ENCODE measurements at places on chromosomes 2 and 18.

DNA sequence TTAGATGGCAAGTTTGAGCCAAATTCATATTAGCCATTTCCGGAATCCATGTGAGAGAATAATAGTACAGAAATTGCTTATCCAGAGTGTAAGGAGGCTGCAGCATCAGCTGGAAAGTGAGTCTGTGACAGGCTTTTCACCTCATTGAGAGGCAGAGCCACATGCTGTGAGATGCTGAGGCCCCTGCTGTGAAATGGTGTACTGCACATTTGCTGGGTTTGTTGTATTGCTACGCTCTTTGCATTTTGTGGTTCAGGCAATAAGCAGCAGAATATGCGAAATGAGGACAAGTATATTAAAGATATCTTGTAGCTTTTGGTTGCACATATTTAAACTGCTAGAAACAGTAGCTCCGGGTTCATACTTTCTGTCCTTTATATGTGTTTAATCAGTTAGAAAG is 37.0 kb downstream of the NABP1 start:
- no peak for DNase-seq

GRCh38 chr2:199955007-199955338 is 318 bp downstream of the TYW5 start:
- no peak for DNase-seq

GRCh38 chr2:45833968-45834344 is 182.5 kb downstream of the PRKCE start:
- no peak for DNase-seq

DNA sequence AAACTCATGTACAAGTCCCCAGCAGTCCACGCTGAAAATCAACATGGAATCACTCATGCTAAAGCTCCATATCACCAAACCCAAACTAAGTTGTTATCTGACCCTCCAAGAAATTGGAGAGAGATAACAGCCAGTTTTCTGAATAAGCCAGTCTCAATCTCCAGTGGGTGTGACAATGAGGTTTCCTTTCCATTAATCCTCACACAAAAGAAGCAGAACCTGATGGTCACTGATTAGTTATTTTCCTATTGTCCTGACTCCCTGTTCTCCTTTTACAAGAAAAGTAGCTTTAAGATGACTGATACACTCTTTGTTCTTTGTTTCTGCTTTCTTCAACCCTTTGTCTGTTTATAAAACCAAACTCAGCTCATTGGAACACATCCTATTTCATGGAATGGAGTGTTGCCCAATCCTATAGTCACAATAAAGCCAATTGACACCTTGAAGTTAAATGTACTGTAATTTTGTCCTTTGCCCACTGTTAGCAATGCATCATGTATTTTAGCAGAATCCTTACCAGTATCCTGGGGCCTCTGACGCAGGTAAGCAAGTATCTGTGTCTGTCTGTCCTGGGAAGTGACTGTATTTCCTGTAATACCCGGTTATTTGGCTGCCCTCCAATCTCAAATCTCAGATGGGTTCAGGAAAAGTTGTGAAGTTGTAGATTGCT is 30.6 kb upstream of the SH3RF3 start:
- DNase-seq = no peak

DNA sequence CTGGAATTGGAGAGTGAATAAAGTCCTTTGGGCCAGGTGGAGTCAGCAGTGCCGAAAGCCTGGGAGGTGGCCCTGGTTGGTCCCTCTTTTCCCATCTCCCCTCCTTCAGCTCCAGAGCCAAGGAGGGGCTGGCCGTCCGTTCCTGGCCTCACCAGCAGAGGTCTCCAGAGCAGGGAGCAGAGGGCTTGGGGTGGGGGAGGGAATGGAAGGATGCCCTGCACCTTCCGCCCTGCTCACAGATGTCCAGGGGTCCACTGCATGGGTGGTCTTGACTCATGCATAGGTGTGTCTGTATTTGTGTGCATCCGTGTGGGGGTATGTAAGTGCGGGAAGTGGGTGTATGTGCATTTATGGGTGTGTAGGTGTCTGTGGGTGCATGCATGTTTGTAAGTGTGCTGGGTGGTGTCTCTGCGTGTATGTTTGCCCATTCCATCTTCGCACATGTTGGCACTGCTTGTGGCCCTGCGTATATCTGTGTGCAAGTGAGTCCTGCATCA is 201.8 kb downstream of the ZFP36L2 start:
- no peak for DNase-seq

- DNase-seq = no peak
These were observed 47.0 kb upstream of the MSH6 start for GRCh38 chr2:47735912-47736311.

DNA sequence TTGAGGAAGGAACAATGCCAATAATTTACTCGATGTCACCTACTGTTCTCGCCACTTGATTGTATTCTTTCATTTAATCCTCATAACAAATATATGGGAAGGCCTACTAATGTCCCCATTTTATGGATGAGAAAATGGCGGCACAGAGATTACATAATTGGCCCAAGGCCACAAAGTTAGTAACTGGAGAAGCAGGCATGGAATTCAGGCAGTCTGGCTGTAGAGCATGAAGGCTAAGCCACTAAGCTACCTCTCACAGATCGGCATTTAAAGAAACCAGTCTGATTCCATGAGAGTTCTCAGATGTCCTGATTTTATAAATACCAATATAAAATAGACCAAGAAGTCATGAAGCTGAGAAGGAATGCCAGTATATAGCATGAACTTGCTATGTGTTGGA is 121.8 kb upstream of the EPAS1 start:
- no peak for DNase-seq

- no peak for DNase-seq
These were observed 86.2 kb upstream of the SALL3 start for GRCh38 chr18:78893281-78894032.

GRCh38 chr2:179954026-179954425 is 53.1 kb downstream of the CWC22 start:
- DNase-seq = no peak

GRCh38 chr2:228118940-228119339 is 62.5 kb downstream of the SPHKAP start:
- DNase-seq = no peak

- no peak for DNase-seq
These were observed 124.9 kb downstream of the PRELID3A start for GRCh38 chr18:12532661-12533060.

- no peak for DNase-seq
These were observed 328.6 kb downstream of the CNTNAP5 start for GRCh38 chr2:124353656-124354055.

DNA sequence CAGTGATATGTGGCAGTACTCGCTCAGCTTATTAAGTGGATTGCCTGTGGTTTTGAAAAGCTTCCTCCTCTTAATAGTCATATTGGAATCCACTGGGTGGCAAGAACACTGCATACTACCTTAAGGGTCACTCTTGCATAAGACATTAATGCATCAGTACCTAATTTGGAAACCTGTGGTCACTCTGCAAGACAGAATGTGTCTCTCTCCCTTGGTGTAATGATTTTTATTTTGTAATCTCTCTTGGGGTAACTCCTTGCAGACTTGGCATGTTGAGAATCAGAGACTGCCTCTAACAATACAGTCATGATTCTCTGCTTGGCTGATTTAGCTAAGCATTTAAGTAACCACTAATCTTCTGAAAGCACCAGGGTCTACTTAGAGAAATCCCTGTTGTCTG is 33.0 kb upstream of the IER3IP1 start:
- DNase-seq = no peak

GRCh38 chr2:134515137-134515536 is 203.7 kb downstream of the TMEM163 start:
- DNase-seq = no peak

GRCh38 chr18:70420146-70420898 is 131.5 kb downstream of the SOCS6 start:
- no peak for DNase-seq

DNA sequence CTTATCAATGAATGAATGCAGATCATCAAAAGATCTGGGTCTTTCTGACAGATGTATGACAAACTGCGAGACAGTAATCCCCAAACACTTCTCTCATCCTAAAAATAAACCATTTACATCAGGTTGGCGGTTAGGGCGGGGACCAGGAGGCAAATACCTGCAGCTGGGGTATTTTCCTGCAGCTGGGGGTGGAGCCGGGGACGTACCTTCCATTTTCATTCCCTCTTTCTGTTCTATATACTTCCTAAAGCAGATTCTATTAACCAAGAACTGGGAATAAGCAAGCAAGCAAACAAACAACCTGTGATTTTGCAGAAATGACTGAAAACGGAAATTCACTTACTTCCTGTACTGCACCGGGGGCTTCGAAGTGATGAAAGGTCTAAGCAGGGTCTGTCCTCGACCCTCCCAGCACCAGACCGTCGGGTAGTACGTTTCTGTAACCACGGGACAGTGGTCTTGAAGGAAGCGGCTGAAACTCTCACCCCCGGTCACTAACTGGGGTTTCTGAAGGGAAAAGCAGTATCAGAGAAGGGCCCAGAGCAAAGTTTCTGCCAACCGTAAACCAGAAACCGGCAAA is 1.2 kb downstream of the ABHD3 start:
- DNase-seq = no peak

DNA sequence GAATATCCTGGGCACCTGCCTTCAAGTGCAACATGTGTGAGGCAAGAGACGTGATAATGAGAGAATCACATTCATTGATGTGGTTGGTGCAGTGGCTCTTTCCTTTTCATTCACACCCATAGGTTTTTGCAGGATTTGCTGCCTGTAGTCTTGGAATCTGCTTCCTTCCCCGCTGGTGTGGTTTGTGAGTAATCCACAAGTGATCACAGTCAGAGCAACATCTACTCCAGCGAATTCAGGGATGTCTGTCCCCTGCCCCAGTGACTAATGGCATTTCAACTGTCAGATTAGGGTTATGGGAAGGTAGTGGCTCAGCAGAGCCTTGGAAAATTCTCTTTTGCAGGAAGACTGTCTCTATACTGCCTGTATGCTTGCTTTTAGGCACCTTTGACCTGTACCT is 225.5 kb upstream of the RBMS1 start:
- no peak for DNase-seq

DNA sequence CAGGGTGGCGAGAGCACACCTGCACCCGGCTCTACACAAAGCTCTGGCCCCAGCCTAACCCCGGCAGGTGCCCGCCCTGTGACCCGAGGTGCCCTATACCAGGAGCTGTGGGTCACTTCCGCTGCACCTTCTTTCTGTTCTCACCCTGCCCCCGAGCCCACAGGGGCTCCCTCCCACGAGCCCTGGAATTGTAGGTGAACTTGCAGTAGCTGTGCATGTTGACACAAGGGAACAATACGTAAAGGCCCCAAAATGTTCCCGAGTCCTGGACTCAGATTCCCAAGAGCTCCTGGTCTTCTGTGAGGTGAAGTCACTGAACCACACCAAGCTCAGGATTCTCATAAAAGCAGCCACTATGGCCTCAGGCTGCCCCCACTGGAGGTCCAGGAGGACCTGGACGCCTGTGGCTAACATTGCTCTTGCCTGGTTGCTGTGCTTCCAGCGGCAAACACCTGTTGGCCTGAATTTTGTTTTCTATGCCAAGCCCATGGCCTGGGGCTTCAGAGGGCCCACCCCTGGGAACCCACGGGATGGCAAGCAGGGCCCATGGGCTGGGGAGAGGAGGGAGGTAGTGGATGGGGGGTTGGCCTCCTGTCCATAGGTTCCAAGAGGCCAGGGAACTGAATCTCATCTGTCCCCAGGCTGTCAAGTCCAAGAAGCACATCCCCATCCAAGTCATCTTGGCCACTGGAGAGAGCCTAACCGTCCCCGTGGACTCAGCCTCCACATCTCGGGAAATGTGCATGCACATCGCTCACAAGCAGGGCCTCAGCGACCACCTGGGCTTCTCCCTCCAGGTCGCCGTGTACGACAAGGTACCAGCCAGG is 23.2 kb upstream of the GPR17 start:
- DNase-seq = no peak

- DNase-seq = no peak
These were observed 541.7 kb upstream of the MEX3C start for GRCh38 chr18:51739044-51739666.

- no peak for DNase-seq
These were observed 266.7 kb upstream of the HDAC4 start for GRCh38 chr2:239667431-239667985.

DNA sequence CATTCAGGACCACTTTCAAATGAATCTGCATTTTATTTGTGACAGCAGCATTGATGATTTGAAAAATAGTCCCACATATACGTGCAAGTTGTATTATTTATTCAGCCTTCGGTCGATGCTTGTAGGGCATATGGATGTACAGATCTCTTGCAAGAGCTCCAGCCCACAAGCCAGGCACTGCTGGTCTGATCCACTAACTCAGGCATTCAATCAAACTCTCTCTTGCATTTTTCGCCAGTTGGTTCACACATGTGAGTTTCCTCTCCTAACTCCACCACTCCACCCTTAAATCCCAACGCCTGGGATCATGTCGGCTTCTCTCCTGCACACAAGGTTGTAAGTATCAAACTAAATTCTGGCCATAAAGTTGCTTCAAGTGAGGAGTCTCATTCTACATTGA is 318.7 kb downstream of the CYP26B1 start:
- DNase-seq = no peak

GRCh38 chr2:185436787-185437372 is 301.7 kb upstream of the FSIP2 start:
- no peak for DNase-seq

DNA sequence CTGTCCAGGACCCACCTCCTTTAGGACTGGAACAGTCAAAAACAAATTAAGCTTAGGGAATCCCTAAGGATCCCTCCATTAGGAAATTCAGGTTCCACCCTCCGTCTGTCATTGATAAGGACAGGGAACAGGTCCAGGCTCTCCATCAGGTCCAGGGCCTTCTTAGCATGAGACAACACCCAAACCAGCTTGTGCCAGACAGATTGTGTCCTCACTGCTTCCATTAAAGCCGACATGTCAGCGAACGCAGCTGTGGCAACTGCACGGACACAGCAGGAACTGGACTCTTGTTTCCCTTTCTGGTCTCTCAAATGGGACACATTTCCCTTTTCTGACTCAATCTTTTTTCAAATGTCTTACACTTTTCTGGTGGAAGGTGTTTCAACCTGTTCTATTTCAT is 81.4 kb downstream of the BCL11A start:
- no peak for DNase-seq

GRCh38 chr2:106065983-106066820 is 127.9 kb downstream of the UXS1 start:
- DNase-seq = no peak

- no peak for DNase-seq
These were observed 252.8 kb downstream of the DYSF start for GRCh38 chr2:71706121-71706520.

GRCh38 chr2:16294791-16295190 is 354.4 kb downstream of the MYCN start:
- no peak for DNase-seq

- no peak for DNase-seq
These were observed 95.8 kb downstream of the KYNU start for GRCh38 chr2:142973160-142973821.

- no peak for DNase-seq
These were observed 601.1 kb upstream of the PIK3C3 start for GRCh38 chr18:41353777-41354528.
